RKO (cell line): ENCODE measurements at places on chromosomes 3 and 15.

GRCh38 chr15:74549816-74550215 is 8.8 kb downstream of the ARID3B start:
- DNase-seq, result no peak

GRCh38 chr15:36603987-36604386 is 24.6 kb downstream of the CDIN1 start:
- no peak for DNase-seq

DNA sequence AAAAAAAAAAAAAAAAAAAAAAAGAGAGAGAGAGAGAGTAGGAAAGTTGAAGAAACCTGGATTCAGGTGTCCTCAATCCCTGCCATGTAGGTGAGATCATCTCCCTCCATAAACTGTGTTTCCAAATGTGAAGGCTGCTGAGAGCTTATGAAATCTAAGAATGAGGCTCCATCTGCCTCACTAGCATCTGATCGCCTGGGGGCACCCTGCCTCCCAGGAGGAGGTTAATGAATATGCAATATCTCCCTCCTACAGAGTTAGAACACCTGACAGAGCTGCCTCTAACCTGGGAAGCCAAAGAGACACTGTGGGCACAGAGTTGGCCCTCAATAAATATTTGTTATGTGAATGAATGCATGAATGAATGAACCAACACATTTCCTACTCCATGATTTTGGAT is 23.8 kb upstream of the ZNF148 start:
- no peak for DNase-seq

DNA sequence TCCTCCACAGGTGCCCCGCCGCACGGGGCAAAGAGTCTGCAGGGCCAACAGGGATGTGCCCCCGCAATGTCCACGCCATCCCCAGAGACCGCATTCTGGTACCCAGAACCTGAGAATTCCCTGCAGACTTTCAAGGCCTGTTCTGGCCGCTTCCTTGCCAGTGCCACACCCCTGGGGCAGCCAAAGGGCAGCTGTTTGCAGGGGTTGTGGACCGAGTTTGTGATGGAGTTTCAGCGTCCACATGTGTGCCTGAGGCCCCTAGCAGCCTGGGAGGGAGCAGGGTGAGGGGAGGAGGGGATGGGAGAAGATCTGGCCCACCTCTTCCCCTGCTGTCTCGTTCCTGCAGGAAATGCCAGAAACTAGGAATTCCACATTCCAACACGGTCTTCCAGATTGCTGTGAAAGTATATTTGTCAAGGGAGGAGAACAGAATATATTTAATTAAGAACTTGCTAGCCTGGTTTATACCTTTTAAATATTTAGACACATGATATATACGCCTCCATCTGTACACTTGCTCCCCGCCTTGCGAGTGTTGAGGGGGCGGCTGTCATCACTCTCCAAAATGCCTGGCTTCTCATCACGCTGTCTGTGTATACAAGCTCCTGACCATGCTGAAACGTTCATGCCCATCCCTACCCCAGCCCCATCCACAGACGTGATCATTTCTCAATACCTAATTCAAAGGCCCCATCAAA is 31.1 kb upstream of the RASA2 start:
- DNase-seq, result no peak

DNA sequence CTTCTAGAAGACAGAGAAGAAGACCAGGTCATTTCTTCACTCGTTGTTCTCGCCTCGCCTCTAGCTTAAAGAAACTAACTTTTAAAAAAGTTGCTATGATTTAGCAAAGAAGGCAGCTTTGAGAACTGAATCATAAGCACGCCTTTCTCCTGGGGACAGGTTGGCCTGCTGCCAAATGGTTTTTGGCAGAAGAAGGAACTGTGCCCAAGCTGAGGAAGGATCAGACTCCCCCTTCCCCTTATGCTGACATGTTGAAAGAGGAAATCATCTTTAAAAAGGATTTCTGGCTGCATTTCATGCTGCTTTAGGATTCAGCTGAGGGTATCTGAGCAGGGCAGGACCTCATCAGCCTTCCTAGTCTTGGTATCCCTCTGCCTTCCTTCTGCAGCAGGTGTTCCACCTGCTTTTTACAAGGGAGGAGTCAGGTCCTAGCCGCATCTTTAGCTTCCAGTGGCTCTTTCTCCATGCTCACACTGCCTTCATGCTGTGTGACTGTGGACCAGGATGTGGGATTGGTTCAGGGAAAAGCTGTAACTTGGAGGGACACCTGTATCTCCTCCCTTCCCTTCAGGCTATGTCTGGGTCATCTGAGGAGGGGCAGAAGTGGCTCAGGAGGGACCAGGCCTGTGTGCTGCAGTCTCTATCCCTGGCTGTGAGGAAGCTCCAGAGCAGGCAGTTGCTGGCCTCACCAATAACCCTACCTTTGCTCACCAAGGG is 34.1 kb upstream of the HACD2 start:
- no peak for DNase-seq

DNA sequence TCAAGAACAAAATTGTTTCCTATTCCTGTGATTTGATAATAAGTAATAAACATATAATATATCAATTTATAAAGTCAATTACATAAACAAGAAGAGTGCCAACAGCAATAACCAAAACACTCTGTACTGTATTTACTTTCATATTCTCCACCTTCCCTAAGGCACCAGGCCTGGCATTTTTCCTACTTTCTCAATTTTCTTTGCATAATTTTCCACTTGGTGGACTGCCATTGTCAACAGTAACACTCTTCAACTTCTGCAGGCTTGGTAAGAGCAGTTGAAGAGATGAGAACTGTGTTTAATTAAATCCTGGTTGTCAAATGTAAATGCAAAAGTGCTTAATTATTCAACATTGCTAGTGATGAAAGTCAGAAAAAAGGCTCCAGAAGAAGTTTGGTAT is 229.8 kb upstream of the PLSCR5 start:
- no peak for DNase-seq

- no peak for DNase-seq
Measured at GRCh38 chr15:93862791-93863190, 368.6 kb upstream of the MCTP2 start.

- DNase-seq, result no peak
Measured at GRCh38 chr15:49927189-49927861, 191.7 kb downstream of the ATP8B4 start.

DNA sequence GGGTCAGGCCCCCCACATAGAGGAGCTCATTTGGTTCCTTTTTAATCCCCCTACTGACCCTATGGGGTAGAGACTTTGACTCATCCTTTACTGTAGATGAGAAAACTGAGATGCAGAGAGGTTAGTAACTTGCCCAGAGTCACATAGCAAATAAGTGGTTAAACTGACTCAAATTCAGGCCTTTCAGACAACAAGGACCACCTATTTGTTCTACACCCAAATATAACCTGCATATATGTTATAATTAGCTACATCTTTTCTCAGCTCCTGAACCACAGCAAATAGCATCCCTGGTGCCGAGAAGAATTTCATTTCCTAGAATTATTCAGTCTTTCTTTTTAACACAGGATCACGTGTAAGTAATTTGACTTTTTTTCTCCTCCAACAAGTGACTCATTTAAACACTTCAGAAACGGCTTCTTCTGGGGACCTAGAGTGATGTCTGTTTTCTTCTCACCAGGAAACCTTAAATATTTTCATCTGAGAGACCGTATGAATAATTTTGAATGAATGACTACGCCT is 57.4 kb downstream of the MGLL start:
- no peak for DNase-seq

DNA sequence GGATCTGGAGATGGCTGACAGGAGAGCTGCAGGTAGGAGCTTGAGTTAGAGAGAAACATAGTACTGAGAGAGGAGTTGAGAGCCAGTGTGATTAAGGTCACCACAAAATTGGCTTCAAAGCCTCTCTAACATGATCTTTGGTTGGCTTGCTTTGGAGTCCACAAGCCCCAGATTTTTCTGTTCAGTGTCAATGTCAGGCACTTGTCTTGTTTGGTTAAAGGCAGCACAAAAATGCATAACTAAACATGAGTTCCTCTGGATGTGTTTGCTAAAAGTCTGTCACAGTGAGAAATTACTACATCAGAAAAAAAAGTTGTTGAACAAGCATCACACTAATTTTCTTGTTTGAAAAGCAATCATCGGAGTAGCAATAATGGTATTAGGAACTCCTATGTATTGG is 440.5 kb downstream of the NTRK3 start:
- DNase-seq, result no peak

- DNase-seq, result no peak
Measured at GRCh38 chr3:194329583-194329965, 21.6 kb downstream of the CPN2 start.

- no peak for DNase-seq
Measured at GRCh38 chr3:150278843-150279381, 129.2 kb upstream of the TSC22D2 start.

- peak; percentile 24 for DNase-seq
Measured at GRCh38 chr15:88636050-88636449, 2.8 kb upstream of the ISG20 start.

DNA sequence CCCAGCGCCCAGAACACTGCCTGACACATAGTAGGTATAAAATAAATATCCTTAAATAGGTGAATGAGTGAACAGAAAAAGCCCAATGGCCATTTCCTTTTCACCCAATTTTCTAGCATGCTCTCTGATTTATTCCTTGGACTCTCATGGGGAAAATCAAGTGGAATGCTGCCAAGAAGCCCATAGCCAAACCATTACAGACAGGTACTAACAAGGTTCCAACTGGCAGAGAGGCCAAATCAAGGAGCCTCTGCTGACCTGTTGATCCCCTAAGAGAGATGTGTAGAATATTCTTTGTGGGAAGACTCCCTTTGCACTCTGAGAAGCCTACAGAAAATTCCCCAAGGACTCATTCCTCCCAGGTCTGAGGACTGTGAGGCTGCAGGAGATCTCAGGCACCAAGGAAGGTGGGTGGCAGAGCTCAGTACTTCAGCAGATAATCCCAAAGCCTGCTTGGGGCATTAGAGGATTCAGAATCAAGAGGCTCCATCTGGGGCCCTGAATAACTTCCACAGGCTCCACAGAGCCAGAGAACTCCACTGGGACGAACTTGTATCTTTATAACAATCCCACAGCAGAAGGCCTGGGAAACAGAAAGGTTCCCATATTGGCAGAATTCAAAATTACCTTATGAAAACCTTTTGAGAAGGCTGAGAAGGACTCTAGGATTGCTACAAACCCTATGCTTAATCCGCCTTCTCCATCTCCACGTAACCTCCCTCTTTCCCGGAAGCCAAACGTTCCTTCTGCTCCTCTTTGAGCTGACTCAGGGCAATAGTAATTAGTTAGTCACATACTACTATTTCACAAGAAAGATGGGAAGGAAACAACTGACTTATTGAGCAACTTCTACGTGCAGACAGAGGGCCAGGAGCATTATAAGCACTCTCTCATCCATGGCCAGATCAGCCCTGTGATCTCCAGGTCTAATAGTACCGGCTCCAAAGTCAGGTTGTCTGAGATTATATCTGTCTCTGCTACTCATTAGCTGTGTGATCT is 34.5 kb downstream of the PRICKLE2 start:
- peak; percentile 83 for DNase-seq

DNA sequence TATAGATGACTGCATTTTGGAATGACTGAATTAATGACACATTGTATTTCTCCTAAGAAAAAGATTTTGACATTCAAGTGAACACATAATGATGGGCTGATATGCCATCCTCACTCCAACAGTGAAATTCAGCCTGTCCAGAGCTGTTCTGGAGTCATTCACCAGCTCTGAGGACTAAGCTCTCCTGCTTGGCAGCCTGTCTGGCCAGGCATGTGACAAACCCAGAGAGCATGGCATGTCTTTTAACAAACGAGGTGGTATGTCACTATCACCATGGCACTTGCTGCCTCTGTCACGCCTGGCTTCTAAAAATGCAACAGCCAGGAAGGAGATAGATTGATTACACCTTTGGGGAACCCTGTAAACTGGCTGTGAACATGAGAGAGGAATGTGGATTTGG is 1.4 kb downstream of the ACTC1 start:
- no peak for DNase-seq

DNA sequence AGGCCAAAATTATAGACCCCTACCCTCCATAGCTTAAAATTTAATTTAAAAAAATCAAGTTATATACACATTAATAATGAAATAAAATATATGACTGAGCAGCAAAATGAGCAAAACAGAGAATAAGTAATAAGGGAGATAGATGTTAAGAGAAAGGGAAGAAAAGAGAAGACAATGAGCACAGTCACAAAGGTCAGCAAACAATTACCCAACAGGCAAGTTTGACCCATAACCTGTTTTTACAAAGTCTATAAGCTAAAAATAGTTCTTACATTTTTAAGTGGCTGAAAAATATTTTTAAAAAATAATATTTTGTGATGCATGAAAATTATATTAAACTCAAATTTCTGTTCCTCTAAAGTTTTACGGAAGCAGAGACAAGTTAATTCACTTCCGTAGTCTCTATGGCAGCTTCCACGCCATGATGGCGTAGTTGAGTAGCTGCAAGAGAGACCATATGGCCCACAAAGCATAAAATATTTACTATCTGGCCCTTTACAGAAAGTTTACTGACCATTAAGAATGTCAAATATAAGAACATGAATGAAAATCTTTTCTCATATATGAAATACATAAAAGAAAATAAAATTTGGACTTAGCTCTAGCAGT is 47.5 kb downstream of the ACAP2 start:
- no peak for DNase-seq

DNA sequence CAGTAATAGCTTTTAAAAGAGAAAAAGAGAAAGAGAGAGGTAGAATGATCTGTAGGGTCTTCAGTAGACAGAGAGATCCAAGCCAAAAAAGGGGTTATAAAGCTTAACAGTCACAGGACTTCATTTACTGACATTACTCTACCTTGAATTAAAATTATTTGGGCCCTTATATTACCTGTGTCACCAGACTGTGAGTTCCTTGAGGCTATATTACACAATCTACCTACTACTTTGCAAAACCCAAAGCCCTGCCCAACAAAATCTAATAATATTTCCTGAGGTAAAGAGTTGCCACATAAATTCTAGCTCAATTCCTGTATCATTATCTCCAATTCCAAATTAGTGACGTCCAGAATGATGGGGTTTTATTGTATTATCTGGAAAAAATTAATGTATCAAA is 1.9 kb downstream of the UBR1 start:
- DNase-seq, result no peak

DNA sequence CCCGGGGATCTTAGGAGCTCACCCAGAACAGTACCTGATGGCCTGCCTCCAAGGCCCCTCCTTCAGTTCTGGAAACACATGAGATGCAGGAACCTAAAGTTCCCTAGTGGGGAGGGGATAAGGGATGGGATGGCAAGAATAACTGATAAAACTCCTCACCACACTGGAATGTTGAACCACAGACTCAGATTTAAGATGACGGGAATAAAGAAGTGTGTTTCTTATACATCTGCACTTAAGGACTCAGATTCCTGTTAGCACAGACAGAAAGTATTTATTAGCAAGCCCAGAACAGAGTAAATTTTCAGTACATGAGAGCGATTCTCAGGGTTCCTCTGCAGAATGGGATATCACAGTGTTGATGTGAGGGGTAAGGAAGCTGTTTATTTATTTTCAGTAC is 245.2 kb downstream of the TLE3 start:
- no peak for DNase-seq
